ENCODE measurements at places on chromosomes 4 and X. TPM values are rescaled to one million over a fixed set of nuclear protein-coding genes. Genes with fewer than 3 reads are reported as not detected.

The FAAH2 gene
- total RNA-seq = 0.07 TPM

The CLCN4 gene
- total RNA-seq = 5.1 TPM

The ZCCHC18 gene
- total RNA-seq = 0.52 TPM

The SCLT1 gene
- total RNA-seq = 5.1 TPM

The NOCT gene
- 44.0 TPM for total RNA-seq

The VCX gene
- total RNA-seq = not detected

The TCEAL5 gene
- total RNA-seq = not detected

The HDX gene
- total RNA-seq = 5.2 TPM

The CXXC4 gene
- total RNA-seq = not detected

The ADGRL3 gene
- 0.56 TPM for total RNA-seq

The TSPAN6 gene
- total RNA-seq = 36.5 TPM

The MAGEA1 gene
- not detected for total RNA-seq

The C4orf54 gene
- total RNA-seq = not detected

The ZNF41 gene
- 6.5 TPM for total RNA-seq

The POLR2B gene
- 94.8 TPM for total RNA-seq

The BMPR1B gene
- 0.53 TPM for total RNA-seq

The DNAAF6 gene
- total RNA-seq = not detected

The SEC31A gene
- 421 TPM for total RNA-seq

The VSIG4 gene
- not detected for total RNA-seq

Measured in smooth muscle cell of the pulmonary artery (primary cell).